ENCODE measurements at places on chromosomes 3 and 15. TPM values are rescaled to one million over a fixed set of nuclear protein-coding genes. Genes with fewer than 3 reads are reported as not detected.

DNA sequence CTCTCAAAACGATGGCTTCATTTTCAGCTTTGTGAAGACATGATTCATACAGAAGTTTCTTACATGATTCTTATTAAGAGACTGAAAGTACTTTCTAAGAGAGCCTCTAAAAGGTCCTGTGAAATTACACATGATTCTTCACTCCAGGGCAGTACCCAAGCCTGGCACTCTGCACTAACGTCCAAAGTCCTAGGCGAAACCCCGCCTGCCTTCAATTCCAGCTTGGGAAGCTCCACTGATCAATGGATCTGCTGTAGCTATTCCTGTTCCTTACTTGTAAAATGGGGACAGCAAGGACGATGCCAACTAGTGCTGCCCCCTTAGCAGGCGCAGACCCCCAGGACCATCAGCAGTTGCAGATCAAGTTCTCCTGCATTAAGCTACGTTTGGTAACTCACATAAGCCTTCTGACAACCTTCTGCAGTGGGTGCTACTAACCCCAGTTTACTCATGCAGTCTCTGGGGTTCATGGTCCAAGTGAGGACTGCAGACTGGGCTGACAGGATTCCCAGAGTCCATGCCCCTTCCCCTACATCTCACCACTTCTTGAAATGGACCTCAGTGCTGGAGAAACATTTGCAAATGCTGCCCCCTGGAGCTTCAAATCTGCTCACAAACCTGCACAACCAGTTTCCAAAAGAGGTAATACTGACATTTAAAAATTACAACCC, 10.6 kb downstream of the CHCHD4 start:
- H3K36me3 ChIP-seq: peaks cover 19% of the 10 kb centered on the region
- peaks cover 1% of the 10 kb centered on the region for H3K4me1 ChIP-seq
- no peaks in the 10 kb centered on the region for H3K27me3 ChIP-seq
- DNase-seq: no peak

GRCh38 chr3:74066456-74066855, 441.7 kb upstream of the PDZRN3 start:
- no peak overlapping the region for H3K27ac ChIP-seq
- H3K4me1 ChIP-seq: no peaks in the 10 kb centered on the region
- no peaks in the 10 kb centered on the region for H3K36me3 ChIP-seq

- no peak overlapping the region for H3K27ac ChIP-seq
- no peaks in the 10 kb centered on the region for H3K36me3 ChIP-seq
- H3K4me1 ChIP-seq: no peaks in the 10 kb centered on the region
- H3K27me3 ChIP-seq: no peaks in the 10 kb centered on the region
- H3K4me3 ChIP-seq: no peak overlapping the region
- DNase-seq: no peak
These were observed 6.1 kb downstream of the GRAMD1C start for GRCh38 chr3:113844622-113845222.

GRCh38 chr3:109563149-109563548, 225.8 kb upstream of the DPPA4 start:
- peak; percentile 42 for DNase-seq
- no peaks in the 10 kb centered on the region for H3K27me3 ChIP-seq
- no peak overlapping the region for H3K27ac ChIP-seq
- H3K4me3 ChIP-seq: peak overlapping the region; percentile 32

DNA sequence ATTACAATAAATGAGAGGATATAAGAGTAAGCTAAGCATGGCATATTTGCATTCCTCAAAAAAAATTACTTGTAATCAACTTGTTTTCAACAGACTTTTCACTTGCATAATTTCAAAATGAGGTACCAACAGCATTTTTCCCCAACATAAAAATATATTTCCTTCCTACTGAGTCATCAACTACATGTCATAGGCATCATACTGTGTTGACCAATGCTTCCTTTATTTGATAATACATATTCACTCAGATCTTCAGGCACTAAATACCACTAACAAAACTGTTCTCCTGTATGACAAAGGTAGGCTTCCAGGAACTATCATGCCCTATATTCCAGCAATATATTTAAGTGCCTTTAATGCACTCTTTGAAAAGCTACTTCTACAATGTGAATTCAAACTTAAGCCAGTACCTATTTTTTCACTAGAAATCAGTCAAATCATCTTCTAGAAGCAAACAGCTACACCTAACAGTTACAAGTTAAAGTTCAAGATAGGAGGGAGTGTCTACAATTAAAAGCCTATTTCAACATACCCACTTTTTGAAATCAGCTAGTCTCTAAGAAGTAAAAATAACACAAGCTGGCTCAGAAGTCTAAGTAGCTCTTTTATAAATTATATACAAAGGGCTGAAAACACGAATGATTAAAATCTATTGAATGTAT, 11.3 kb downstream of the ADAM10 start:
- peaks cover 68% of the 10 kb centered on the region for H3K4me1 ChIP-seq
- peaks cover 6% of the 10 kb centered on the region for H3K36me3 ChIP-seq
- DNase-seq: no peak

GRCh38 chr3:52023860-52024764, 28.4 kb upstream of the RPL29 start:
- H3K4me3 ChIP-seq: no peak overlapping the region
- no peak overlapping the region for H3K27ac ChIP-seq
- no peaks in the 10 kb centered on the region for H3K4me1 ChIP-seq
- no peaks in the 10 kb centered on the region for H3K27me3 ChIP-seq

DNA sequence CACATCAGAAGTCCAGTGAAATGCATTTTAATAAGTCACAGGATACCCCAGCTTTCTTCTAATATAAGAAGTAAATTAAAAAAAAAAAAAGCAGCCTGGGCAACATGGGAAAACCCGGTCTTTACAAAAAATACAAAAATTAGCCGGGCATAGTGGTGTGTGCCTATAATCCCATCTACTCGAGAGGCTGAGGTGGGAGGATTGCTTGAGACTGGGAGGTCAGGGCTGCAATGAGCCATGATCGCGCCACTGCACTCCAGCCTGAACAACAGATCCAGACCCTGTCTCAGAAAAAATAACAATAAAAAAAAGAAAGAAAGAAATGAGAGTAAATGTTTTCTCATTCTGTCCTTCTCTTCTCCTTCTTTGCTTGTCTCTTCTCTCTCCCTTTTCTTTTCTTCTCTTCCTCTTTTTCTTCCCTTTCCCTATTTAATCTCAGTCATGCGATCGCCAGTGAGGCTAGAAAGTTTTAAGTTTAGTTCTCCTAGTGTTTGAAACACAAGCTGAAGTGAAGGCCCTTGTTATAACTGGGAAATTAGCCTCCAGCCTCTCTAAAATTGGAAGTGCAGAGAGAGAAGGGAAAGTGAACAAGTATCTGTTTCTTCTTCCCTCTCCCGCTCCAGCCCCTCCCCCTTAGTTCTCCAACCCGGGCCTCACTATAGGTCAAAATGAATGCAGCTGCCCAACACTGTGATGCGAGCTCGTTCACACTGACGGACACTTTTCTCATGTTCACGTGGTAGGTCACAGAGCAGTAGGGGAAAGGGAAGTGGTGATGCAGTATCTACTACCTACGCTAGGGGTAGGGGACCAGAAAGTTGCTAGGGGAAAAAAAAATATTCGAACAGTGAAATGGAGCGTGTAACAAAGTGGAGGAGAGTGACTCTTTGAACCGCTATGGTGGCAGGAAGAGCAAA, 23.5 kb upstream of the TSC22D2 start:
- peak overlapping the region; percentile 79 for H3K4me3 ChIP-seq
- H3K4me1 ChIP-seq: peaks cover 34% of the 10 kb centered on the region
- peak overlapping the region; percentile 99 for H3K27ac ChIP-seq
- no peaks in the 10 kb centered on the region for H3K27me3 ChIP-seq
- peaks cover 2% of the 10 kb centered on the region for H3K36me3 ChIP-seq

The MESP2 gene
- not detected for total RNA-seq

The LRRC49 gene
- 1.6 TPM for total RNA-seq

- H3K4me3 ChIP-seq: peak overlapping the region; percentile 99
- H3K27me3 ChIP-seq: no peaks in the 10 kb centered on the region
- peaks cover 20% of the 10 kb centered on the region for H3K36me3 ChIP-seq
These were observed 973 bp upstream of the COPG1 start for GRCh38 chr3:129248286-129248979.

The PYGO1 gene
- total RNA-seq: not detected

DNA sequence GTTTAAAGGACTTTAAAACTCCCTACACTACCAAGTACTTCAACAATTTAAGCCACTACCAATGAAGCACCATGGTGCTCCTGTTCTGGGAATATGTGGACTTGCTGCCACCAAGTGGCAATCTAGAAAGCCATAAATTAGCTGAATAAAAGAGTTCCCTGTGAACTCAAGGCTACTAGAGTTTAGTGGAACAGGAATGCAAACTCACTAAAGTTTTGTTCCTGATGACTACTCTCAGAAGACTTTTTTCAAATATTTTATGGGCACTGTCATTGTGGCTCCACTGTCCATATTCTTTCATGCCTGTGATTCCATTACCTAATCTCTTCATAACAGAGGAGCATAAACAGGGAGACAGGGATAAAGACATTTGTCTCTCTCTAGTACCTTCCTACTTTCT, 63.9 kb downstream of the TMCC1 start:
- no peak overlapping the region for H3K27ac ChIP-seq
- peaks cover 1% of the 10 kb centered on the region for H3K36me3 ChIP-seq
- peak; percentile 3 for DNase-seq
- no peaks in the 10 kb centered on the region for H3K27me3 ChIP-seq
- peaks cover 13% of the 10 kb centered on the region for H3K4me1 ChIP-seq

- H3K4me1 ChIP-seq: peaks cover 8% of the 10 kb centered on the region
- H3K4me3 ChIP-seq: no peak overlapping the region
- H3K27ac ChIP-seq: no peak overlapping the region
- H3K36me3 ChIP-seq: peaks cover 13% of the 10 kb centered on the region
- no peak for DNase-seq
These were observed 61.3 kb downstream of the FOXP1 start for GRCh38 chr3:71521940-71522876.

The C15orf62 gene
- 0.43 TPM for total RNA-seq

- H3K27ac ChIP-seq: no peak overlapping the region
- no peak for DNase-seq
- no peaks in the 10 kb centered on the region for H3K27me3 ChIP-seq
- H3K4me1 ChIP-seq: peaks cover 20% of the 10 kb centered on the region
These were observed 80.4 kb downstream of the ADAM10 start for GRCh38 chr15:58669108-58669507.

GRCh38 chr3:11235385-11235784, 36.8 kb upstream of the ATG7 start:
- DNase-seq: no peak
- H3K27ac ChIP-seq: no peak overlapping the region
- peaks cover 3% of the 10 kb centered on the region for H3K27me3 ChIP-seq
- peaks cover 4% of the 10 kb centered on the region for H3K36me3 ChIP-seq
- H3K4me3 ChIP-seq: no peak overlapping the region
- H3K4me1 ChIP-seq: peaks cover 28% of the 10 kb centered on the region

The TMEM108 gene
- total RNA-seq: not detected

GRCh38 chr3:4738737-4739274, 240.4 kb upstream of the BHLHE40 start:
- H3K4me1 ChIP-seq: peaks cover 78% of the 10 kb centered on the region
- H3K4me3 ChIP-seq: no peak overlapping the region

DNA sequence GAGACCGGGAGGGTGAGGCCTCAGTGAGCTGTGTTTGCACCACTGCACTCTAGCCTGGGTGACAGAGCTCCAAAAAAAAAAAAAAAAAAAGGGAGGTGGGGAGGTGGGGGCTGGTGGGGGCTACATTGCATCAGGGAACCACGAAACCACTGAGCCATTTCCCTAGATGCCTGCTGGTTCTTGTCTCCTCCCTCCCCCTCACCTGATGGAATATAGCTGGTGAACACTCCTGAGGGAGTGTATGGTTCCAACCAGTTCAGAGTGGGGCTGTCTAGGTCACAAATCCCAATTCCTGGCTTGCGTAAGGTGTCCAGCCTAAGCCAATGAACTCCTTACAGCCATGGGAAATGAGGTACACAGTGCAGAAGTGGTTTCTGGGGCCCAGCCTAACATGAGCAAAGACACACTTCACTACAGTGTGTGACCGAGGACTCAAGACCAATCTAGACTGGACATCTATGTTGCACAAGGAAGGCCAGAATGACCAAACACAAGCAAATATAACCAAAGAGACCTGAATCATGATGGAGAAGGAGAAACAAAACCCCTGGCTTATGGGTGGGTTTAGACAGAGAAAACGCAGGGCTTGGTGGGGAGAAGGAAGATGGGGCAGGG, 39.1 kb upstream of the OSBPL11 start:
- H3K4me1 ChIP-seq: no peaks in the 10 kb centered on the region
- DNase-seq: no peak
- H3K27ac ChIP-seq: no peak overlapping the region
- H3K27me3 ChIP-seq: peaks cover 17% of the 10 kb centered on the region
- H3K36me3 ChIP-seq: no peaks in the 10 kb centered on the region

The P3H2 gene
- not detected for total RNA-seq

DNA sequence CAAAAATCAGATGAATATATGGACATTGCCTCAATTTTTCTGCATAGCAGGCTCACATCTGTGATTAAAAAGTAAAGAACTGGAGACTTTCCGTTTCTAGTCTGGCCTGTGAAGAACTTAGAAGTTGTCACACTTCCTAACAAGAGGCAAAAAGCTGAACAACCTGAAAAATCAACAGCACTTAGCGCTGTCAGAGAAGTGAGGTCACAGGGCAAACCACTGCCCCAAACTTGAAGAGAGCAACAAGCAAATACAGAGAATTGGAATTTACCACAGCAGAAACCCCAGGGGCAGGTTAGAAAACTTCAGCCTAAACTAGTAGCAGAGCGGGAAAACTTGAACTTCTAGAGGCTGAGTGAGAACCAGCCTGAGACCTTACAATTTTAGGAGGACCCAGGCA, 38.9 kb downstream of the CCDC54 start:
- no peak for DNase-seq
- no peak overlapping the region for H3K27ac ChIP-seq
- H3K27me3 ChIP-seq: peaks cover 5% of the 10 kb centered on the region
- no peak overlapping the region for H3K4me3 ChIP-seq
- peaks cover 9% of the 10 kb centered on the region for H3K4me1 ChIP-seq
- no peaks in the 10 kb centered on the region for H3K36me3 ChIP-seq

- H3K4me1 ChIP-seq: no peaks in the 10 kb centered on the region
- no peaks in the 10 kb centered on the region for H3K36me3 ChIP-seq
- H3K27ac ChIP-seq: no peak overlapping the region
- no peak overlapping the region for H3K4me3 ChIP-seq
- DNase-seq: no peak
These were observed 713.0 kb upstream of the CADM2 start for GRCh38 chr3:84245789-84246188.

The PP2D1 gene
- not detected for total RNA-seq

DNA sequence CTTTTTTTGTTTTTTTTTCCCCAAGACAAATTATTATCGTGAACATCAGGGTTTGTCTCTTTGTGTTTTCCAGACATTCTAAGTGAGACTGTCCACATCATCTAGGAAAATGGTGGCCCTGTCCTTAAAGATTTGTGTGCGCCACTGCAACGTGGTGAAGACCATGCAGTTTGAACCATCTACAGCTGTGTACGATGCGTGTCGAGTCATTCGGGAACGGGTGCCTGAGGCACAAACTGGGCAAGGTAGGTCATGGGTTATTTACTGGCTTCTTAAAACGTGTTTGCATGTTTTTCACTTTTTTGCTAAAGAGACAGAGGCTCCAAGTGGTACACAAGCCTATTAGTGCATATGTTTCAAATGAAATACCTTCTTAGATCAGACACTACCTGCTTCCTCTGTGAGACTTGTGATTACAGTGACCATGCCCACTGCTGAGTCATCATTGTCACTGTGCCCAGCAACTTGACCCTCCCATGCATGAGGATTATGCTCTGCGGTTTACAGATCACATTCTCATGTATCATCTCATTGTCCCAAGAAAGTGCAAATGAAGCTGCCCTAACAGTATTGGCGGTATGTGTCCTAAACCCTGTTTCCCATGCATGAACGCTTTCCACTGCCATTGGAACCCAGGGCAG, 395.2 kb upstream of the TPM1 start:
- no peak overlapping the region for H3K4me3 ChIP-seq
- peaks cover 4% of the 10 kb centered on the region for H3K27me3 ChIP-seq
- H3K4me1 ChIP-seq: no peaks in the 10 kb centered on the region
- no peak for DNase-seq
- no peak overlapping the region for H3K27ac ChIP-seq
- H3K36me3 ChIP-seq: no peaks in the 10 kb centered on the region
